Sigmoid colon (tissue), 7 donors: ENCODE measurements at places on chromosomes 11 and 22. TPM values are rescaled to one million over a fixed set of nuclear protein-coding genes. Genes with fewer than 3 reads are reported as not detected.

FSHB gene
- total RNA-seq, result not detected

SESN3 gene
- 8.7 TPM for total RNA-seq

- peaks cover 37% of the 10 kb centered on the region for H3K36me3 ChIP-seq
- DNase-seq, result no peak
- no peak overlapping the region for H3K4me3 ChIP-seq
- no peak overlapping the region for H3K27ac ChIP-seq
Measured at GRCh38 chr11:838441-839279, 3.7 kb downstream of the POLR2L start.

DNA sequence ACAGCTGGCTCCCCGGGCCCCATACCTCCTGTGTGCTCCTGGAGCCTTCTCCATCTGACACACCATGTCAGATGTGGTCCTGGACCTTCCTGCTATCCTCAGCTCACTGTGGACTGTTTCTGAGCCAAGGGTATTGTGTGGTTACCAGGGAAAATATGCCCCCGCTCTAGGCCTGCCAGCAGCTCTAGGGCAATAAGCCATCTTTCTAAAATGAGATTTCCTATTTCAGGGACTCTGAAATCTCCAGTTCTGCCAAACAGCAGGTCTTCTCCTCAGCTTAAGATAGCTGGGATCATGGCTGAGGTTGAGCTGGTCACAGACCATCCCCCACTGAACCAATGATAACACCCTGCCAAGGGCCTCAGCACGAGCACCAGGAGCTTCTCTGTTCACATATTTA lies 227.6 kb downstream of the ST3GAL4 start:
- no peaks in the 10 kb centered on the region for H3K36me3 ChIP-seq
- no peak for DNase-seq

GRCh38 chr11:85759915-85760314 lies 51.0 kb downstream of the SYTL2 start:
- no peaks in the 10 kb centered on the region for H3K4me1 ChIP-seq
- no peaks in the 10 kb centered on the region for H3K27me3 ChIP-seq
- no peak for DNase-seq
- no peak overlapping the region for H3K4me3 ChIP-seq

- H3K27ac ChIP-seq, result no peak overlapping the region
- H3K27me3 ChIP-seq, result no peaks in the 10 kb centered on the region
- no peaks in the 10 kb centered on the region for H3K4me1 ChIP-seq
Measured at GRCh38 chr11:60710482-60710881, 11.1 kb downstream of the MS4A8 start.

DNA sequence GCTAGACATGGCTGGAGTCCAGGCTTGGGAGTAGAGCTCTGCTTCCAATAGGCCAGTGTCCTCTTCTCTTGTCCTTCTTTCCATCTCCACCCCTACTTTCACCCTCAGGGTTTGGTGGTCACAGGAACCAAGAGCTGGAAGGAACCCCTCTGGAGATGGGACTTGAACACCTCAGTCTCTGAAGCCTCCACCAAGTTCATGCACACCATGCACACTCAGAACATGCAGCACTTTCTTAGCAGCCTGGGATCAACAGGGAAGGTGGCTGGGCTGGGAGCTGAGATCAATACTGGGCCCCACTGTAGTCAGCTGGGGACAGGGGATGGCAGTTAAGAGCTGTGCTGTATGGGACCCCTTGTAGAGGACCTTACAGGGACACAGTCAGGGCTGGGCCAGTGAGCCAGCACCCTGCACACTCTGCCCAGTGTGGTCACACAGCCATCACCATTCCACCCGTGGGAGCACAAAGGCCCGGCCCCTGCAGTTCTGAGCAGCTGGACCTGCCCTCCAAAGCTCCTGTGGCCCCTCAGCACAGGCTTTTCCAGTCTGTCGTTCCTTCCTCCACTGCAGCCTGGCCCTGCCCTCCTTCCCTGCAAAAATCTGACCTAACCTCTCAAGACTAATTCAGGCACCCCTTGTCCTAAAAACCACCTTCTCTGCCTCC lies 47.7 kb downstream of the GAB4 start:
- H3K4me1 ChIP-seq, result no peaks in the 10 kb centered on the region
- H3K27me3 ChIP-seq, result no peaks in the 10 kb centered on the region

DNA sequence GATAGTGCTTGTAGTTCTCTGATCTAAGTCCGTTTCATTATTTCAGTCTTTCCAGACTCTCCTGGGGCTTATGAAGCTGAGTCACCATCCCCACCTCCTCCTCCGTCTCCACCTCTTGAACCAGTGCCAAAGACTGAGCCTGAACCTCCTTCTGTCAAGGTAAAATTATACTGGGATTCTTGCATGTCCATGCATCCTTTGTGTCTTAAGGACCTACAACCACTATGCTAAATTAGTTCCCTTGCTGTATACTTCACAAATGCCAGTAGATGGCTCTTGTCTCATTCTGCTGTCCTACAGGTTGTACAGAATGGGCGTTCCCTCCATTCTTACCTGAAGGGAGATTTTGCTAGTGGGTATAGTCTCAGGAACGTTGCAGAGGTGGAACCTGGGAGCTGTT lies 42.2 kb downstream of the POLD3 start:
- no peak overlapping the region for H3K4me3 ChIP-seq
- DNase-seq, result no peak
- H3K4me1 ChIP-seq, result peaks cover 70% of the 10 kb centered on the region
- H3K36me3 ChIP-seq, result no peaks in the 10 kb centered on the region

DNA sequence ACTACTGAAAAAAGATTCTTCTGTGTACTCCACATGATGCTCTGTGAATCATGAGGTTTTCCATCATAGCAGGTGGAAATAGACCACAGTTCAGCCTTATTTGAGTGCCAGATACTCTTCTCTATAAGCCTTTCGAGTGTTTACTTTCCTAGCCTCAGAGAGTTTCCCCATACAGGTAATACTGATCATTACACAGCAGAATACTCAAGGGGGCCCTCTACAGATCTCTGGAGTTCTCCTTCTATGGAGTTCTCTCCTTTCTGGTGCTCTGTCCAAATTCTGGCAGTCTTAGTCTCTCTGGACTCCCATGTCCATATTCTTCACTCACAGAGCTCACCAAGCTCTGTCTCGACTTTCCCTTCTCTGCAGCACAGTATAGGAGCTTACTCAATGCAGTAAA lies 175.7 kb upstream of the CARD18 start:
- DNase-seq, result no peak
- no peaks in the 10 kb centered on the region for H3K4me1 ChIP-seq
- no peak overlapping the region for H3K27ac ChIP-seq
- no peaks in the 10 kb centered on the region for H3K27me3 ChIP-seq
- no peak overlapping the region for H3K4me3 ChIP-seq

GRCh38 chr11:27618281-27618915 lies 81.9 kb downstream of the BDNF start:
- H3K4me3 ChIP-seq, result no peak overlapping the region
- no peaks in the 10 kb centered on the region for H3K4me1 ChIP-seq

DNA sequence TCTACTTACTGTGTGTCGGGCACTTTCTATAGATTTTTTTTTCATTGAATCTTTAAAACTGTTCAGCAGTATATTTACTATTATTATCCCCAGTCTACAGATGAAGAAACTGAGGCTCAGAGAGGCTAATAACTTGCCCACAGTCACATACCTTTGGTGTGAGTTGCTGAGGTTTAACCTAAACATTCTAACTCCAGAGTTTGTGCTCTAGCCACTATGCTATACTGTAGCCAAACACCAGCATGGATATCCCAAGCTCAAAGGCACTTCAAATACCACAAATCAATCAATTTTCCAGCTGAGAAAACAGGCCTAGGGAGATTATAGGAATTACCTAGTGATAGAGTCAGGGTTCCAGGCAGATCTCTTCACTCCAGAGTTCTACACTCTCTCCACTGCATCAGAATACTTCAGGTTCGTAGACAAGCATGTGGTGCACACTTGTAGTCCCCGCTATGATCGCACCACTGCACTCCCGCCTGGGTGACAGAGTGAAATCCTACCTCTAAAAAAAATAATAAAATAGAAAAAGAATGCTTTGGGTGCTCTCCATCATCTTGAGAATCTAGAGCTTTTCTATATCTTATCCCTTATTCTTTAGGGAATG lies 20.4 kb upstream of the UPB1 start:
- no peaks in the 10 kb centered on the region for H3K27me3 ChIP-seq
- no peaks in the 10 kb centered on the region for H3K4me1 ChIP-seq
